ENCODE measurements at places on chromosomes 3 and 15.
A peak's percentile ranks its signal among the peaks of the same experiment; 100 is the strongest.

GRCh38 chr3:94064243-94064860, 1.5 kb downstream of the NSUN3 start:
- DNase-seq, result no peak

- peak; percentile 91 for DNase-seq
Measured at GRCh38 chr3:134367869-134368750, 6.1 kb downstream of the AMOTL2 start.

GRCh38 chr3:53938645-53939044, 47.0 kb upstream of the SELENOK start:
- no peak for DNase-seq

- DNase-seq, result no peak
Measured at GRCh38 chr3:28674212-28674611, 325.6 kb upstream of the AZI2 start.

DNA sequence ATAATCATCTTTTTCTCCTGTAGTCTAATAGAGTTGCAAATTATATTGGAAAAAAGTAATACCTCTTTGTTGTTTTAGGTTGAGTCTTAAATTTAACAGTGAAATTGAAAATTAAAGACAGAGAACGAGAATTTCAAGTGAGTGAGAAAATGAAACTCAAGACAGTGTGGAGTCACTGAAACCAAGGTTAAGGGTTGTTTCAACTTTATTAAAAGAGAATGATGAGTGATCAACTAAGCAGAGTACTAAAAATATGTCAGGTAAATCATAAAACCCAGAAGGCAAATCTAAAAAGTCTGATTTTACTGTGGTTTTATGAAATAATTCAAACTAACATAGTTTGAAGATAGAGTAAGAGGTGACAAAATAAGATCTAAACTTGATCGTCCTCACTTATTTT, 782.5 kb upstream of the SEMA6D start:
- DNase-seq, result no peak

- DNase-seq, result no peak
Measured at GRCh38 chr3:177126015-177126773, 71.1 kb downstream of the TBL1XR1 start.

DNA sequence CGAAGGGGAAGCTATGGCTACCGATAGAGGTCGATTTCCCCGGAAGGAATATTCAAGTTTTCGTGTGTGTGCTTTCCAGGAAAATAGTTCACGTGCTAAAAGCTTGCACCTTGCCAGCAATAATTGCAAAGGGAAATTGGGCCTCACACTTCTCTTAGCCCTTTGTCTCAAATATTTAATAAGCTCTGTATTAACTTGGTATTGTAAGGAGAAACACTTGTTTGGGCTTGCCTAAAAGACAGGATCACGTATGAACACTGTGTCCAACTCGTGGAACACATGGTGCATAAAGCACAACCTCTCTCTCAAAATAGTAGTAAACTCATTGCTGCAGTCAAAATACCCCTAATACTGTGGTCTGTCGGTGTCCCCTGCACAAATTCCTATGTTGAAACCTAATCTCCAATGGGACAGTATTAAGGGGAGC, 352 bp upstream of the TMF1 start:
- DNase-seq, result no peak

- no peak for DNase-seq
Measured at GRCh38 chr3:30577788-30578187, 28.6 kb upstream of the TGFBR2 start.

DNA sequence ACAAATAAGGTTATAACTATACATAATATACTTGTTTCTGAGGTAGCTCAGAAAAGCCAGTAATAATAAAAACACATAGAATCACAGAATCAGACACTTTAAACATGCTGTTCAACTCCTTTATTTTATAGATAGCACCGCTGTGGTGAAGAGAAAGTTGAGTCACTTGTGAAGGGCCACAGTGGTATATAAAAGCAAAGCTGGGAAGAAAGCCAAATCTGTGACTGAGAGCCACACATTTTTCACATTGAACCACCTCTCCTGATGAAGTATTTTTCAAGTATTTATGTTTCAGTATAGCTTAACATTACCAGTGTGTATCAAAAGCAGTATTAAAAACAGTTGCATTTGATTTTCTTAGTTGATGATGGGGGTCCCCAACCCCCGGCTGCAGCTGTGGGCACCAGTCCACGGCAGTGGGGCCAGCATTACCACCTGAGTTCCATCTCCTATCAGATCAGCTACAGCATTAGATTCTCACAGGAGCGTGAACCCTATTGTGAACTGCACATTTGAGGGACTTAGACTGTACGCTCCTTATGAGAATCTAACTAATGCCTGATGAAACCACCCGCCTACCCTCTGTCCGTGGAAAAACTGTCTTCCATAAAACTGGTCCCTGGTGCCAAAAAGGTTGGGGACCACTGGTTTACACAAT, 46.2 kb downstream of the TBL1XR1 start:
- no peak for DNase-seq

DNA sequence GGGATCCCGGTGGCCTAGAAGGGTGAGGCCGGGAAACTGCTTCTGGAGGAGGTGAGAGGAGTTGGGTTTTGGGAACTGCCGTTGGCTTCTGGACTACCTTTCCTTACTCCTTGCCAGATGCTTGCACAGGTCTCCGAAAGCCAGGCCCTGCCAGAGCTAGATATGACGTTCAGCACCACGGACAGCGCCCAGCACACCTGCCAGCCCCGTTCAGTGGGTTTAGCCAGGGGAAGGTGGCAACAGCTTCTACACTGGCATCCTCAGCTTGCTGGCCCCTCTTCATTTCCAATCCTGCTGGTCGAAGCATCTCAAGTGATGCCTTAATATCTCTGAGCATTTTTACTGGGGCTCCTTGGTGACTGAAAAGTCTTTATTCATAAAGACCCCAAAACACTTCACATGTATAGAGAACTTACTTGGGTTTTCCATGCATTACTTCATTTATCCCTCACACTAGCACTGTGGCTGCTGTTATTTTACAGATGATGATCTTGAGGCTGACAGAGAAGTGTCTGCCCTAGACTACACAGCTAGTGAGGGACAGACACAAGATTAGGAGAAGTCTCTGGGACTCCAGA, 21.9 kb downstream of the HCN4 start:
- no peak for DNase-seq

DNA sequence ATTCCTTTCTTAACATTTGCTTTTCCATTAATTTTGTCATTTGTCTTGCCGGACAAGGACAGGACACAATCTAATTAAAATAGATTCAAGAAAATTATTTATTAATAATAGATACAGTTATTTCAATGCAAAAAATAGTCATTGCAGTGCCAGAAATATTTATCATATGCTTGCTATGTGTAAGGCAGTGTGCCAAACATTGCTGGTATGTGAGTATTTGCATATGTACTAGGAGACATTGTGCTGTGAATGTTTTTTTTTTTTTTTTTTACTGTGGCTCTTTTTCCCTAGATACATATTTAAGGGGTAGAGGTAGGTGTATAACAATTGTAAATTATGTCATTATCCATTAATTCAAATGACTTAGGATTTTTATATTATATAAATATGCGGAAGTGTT, 23.3 kb downstream of the SPRED1 start:
- no peak for DNase-seq

GRCh38 chr3:187401856-187402255, 33.7 kb downstream of the RTP4 start:
- DNase-seq, result no peak

DNA sequence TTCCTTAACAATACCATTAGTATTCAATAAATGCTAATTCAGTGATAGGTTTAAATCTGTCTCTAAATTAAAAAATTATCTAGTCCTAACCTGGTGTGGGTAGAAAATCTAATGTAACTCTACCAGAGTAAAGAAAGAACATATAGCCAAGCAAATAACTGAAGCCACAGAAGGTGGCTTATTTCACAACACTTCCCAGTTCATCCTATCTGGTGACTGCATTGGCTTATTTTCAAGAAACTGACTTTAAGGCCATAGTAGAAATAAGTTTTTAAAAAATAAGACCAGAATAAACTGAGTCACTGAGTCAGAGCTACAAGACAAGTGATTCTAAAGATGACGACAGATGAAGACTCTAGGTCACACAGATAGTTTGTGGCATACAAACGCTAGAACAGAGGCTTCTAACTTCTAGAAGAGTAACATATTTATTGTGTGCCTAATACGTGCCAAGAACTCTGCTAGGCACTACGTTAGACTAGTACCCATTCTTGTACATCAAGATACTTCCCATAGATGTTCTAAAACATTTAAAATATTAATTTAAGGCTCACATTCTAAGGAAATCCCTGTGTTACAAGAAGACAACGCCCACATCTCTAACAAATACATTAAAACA, 25.9 kb downstream of the TMCC1 start:
- DNase-seq, result no peak

- DNase-seq, result no peak
Measured at GRCh38 chr15:99345832-99346462, 94.7 kb downstream of the LRRC28 start.

DNA sequence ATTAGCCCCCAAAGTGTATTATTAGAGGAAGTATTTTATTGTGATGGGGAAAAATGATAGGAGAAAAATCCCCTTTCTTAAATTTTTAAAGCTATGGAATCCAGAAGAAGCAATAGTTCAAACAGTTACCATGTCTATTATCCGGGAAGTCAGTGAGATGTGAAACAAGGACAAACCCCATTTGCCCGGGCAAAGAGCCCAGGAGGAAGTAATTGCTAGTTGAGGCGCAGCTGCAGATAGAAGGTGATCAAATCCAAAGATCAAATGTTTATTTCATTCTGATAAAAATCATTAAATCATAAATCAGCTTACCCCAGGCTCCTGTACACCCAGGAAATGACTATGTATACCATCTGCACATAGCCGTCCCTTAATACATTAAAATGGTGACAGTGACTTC, 204.0 kb upstream of the CRBN start:
- no peak for DNase-seq

DNA sequence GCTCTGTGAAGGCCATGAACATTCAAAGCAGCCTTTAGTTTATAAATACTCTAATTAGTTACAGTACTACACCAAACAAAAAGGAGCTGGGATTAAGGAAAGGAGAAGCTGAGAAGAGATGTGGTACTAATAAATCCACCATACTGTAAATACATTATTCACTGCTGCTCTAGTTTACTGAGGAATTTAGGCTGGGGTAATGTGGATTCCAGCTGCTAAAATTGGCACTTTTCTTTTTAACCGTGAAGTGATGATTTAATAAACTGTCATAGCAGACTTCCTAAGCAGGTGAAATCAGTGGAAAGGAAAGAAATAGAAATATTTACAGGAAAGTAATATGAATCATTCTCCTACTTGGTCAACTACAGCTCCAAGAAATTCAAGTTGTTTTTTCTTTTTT, 88.7 kb downstream of the TFG start:
- DNase-seq, result no peak

DNA sequence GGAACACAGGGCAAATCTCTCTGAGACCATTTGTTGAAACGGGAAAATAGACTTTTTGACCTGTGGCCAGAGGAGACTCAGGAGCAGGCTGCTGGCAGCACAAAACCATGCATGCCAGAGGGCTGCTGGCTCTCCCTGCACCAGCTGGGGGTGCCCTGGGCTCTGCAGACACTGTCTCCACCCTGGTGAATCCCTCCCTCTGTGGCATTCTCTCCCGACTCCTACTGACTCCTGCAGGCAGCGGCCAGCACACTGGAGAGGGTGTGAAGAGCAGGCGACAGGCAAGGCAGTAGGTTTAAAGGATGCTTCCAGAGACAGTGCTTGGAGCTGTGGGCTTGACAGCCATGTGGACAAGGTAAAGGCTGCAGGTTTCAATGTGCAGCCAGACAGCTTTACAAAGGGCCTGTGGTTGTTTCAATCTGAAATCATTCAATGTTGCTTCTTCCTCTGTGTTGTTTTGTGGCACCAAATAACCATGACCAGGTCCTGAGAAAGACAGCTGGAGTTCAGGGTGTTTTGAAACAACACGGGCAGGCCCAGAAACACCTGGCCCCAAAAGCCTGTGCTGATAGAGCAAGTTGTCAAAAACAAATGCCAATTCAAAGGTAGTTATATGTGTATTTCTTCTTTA, 431.0 kb upstream of the ATP10A start:
- DNase-seq, result no peak

DNA sequence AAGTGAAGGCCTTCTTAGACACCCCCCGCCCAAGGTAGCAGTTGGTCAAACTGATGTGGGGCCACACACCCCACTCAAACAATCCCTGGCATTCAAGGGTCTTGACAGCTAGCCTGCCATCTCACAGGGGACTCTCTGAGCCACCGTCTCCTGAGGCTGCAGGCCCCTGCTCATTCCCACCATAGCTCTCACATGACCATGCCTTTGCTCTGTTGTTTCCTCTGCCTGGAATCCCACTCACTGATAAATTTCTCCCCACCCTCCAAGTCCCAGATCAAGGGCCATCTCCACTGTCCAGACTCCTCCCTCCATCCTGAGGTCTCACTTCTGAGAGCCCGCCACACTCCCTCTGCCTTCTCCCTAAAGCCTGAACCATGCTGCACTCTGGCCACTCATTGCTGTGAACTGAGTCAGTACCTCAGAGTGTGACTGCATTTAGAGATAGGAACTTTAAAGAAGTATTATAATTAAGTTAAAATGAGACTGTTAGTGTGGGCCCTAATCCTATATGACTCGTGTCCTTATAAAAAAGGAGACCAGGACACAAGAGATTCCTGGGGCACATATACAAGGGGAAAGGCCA, 10.0 kb downstream of the WNT7A start:
- no peak for DNase-seq

GRCh38 chr3:27535809-27536392, 51.7 kb upstream of the SLC4A7 start:
- DNase-seq, result no peak

- DNase-seq, result no peak
Measured at GRCh38 chr3:114122027-114122709, 56.7 kb downstream of the DRD3 start.

- no peak for DNase-seq
Measured at GRCh38 chr15:37058316-37058985, 41.9 kb downstream of the MEIS2 start.

GRCh38 chr3:183513046-183513706, 42.3 kb downstream of the KLHL6 start:
- DNase-seq, result no peak

DNA sequence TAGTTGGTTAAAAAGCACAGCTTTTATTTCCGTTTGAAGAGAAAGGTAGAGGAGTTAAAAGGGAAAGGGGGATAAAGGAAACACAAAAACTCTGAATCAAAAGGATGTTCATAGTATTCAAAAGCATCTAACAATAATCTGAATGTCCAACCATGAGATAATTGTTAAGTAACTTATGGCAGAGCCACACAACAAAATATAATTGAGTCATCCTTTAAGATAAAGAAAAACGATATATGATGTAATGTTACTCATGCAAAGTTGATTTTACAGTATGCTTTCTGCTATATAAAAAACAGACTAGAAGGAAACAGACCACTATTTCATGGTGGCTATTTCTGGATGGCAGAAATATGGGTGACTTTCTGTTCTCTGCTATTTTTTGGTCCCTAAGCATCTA, 3.9 kb downstream of the XPC start:
- no peak for DNase-seq

All from D721Med (cell line).